ENCODE measurements at places on chromosomes 5 and 9.
A peak's percentile ranks its signal among the peaks of the same experiment; 100 is the strongest.

GRCh38 chr5:129569295-129569694, 109.2 kb downstream of the ADAMTS19 start:
- DNase-seq = no peak

- DNase-seq = no peak
These were observed 121.2 kb upstream of the MAP1B start for GRCh38 chr5:71986101-71986500.

DNA sequence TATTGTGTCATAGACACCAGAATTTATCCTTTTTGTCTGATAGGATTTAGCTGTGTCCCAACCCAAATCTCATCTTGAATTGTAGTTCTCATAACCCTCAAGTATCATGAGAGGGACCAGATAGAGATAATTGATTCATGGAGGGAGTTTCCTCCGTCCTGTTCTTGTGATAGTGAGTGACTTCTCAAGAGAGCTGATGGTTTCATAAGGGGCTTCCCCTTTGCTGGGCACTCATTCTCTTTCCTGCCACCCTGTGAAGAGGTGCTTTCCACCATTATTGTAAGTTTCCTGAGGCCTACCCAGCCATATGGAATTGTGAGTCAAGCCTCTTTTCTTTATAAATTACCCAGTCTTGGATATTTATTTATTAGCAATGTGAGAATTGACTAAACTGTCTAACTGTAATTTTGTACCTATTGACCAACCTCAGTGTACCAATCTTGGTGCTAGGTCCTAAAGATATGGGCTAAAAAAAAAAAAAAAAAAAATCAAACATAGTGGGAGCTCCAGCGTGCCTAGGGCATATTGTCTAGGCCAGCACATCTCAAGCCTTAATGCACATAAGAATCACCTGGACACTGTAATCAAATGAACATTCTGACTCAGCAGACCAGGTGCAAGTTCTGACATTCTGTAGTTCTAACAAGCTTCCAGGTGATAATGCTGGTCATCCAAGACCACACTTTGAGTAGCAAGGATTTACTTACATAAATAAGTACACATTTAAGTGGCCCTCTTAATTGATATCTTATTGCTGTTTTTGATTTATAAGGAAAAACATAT, 30.5 kb downstream of the ST8SIA4 start:
- DNase-seq = no peak

DNA sequence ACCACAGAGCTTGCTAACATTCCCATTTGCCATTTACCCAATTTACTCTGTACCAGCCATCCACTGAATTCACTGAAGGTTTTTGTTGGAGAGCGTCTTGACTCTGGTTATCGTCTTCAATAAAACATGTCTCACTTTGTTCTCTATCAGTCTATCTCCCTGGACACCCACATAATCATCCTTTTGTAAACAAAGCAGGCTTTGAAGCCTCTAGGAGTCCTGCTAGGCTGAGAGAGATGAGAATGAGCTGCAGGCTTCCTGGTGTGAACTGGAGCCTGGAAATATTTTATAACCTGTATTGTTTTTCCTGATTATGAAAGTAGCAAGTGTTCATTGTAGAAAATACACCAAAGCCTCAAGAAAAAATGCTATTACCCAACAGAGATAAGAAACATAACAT, 140.6 kb upstream of the ZNF366 start:
- DNase-seq = peak; percentile 63

DNA sequence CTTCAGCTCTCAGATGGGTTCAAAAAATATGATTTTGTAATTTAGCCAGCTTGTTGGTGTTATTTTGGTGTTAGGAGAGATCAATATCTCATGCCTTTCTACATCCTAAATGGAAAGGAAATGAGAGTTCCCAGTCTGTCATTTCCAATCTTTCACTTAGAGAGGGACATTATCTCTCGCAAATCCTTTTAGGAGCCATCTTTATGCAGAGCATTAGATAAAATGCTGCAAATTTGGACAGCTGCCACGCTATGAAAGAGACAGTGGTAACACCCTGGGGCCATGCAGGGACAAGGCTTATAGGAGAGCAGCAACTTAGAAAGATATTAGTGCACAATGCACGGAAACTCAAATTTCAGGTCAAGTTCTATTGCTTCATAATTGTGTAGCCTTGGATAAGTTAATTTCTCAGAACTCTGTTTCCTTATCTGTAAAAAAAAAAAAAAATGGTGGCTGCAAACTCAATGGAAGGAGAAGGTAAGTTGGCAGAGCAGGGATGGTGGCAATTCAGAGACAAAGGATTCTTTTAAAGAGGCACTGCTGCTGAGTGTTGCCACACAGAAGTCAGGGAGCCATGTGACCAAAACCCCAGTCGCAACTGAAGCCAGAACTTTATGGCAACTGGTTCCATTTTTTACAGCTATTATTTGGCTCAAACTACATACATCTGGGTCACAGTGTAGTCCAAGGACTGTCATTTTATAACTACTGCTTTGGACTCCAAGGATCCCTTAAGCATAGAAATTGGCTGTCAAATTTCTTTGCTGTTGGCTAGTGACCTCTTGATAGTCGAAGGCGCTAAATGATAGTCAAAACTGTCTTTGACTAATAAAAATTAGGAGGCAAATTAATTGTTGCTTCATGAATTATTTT, 210.2 kb downstream of the FRMD3 start:
- DNase-seq = peak; percentile 41

DNA sequence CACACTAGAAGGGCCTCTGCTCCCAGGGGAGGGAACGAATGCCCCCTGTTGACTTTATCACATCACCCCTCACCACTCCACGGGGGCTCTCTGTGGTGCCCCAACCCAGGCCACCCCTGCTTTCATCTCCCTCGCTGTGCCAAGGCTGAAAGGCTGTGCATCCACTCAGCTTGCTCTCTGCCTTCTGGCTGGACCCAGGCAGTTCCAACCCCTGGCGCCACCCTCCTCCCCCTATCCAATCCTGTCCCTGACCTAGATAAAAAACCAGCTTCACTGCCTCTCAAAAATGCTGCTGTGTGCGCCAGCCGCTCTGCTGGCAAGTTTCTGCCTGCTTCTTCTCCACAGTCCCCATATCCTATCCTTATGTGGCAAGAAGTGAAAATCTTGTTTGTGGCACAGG, 22.4 kb upstream of the CORO2A start:
- no peak for DNase-seq

DNA sequence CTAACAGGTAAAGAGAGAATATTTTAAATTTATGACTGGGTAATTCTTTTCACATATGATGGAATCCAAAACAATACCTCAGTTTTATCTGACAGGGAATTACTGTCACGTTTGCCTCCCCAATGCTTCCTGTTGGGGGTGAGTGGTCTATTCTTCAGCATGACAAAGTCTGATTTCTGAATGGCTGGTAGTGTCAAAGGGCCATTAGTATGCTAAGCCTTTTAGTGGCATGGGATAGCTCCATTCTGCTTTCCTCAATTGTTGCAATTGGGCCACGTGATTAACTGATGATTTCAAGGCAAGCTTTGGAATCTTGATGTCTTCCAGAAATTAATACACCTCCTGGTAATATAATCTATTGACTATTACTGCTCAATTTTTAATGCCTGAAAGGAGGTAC, 14.7 kb upstream of the NDUFS4 start:
- no peak for DNase-seq

GRCh38 chr5:152477536-152477935, 72.5 kb upstream of the NMUR2 start:
- DNase-seq = no peak

- peak; percentile 10 for DNase-seq
These were observed 681.8 kb downstream of the SEMA5A start for GRCh38 chr5:8864053-8864452.

DNA sequence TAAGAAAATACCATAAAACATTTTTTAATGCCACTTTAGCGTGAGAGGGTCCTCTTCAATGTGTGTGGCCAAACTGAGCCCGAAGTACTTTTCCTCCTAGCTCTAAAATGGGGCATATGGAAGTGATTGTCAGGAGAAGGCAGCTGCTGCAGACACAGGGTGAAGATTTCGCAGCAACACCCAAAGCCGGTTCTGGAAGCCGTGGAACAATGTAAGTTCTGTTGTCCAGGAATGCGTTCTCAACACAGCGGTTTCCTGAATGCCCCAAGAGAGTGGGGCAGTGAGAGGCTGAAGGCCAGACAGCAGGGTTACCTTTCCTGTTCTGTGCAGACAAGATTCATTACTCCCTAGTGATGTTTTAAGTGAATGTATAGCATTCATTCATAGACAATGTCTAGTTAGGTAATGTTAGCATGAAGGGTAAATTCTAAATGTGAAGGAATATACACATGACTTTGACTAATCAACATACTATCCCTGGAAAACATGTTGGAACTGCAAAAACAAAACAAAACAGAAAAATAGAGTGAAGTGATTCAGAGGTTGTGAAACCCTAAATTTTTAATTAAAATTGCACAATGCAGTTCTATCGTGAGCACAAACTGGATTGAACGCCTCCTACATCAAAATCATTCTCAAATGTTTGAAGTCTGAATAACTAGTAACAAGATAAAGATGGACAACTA, 197.0 kb upstream of the SEMA6A start:
- peak; percentile 62 for DNase-seq

GRCh38 chr5:147805030-147805454, 22.5 kb upstream of the JAKMIP2 start:
- DNase-seq = no peak

GRCh38 chr5:67293226-67293625, 96.6 kb upstream of the CD180 start:
- DNase-seq = no peak

DNA sequence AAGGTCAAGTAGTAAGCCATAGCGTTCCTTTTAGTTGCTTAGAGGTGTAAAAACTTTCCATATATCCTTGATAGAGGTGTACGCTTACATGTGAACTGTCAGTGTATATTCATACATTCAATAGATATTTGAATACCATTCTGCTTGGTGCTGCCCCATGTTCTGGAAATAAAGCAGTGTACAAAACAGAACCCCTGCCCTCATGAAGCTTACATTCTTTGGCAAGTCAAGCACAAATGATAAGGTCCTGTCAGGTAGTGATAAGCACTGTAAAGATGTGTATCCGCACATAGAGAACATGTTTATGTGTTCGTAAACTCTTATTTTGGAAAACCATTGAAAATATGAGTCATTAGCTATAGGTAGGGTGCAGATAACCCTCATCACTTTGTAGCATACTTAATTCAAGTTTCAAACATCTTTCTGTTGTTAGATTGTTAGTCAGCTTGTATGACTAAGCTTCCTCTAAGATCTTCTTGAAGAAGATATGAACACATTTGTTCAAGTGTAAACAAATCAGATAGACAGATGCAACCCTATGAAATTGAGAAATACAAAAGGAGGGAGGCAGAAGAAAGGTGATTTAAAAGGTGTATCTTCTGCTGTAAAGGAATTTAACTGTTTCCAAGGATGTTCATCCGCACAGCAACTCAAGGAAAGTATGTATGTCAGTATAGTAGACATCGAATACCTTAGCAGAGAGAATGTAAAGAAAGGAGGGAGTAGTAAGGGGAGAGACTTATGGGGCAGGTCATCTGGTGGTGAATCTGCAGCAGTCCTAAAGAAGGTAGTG, 1.6 kb downstream of the GTF3C4 start:
- no peak for DNase-seq

DNA sequence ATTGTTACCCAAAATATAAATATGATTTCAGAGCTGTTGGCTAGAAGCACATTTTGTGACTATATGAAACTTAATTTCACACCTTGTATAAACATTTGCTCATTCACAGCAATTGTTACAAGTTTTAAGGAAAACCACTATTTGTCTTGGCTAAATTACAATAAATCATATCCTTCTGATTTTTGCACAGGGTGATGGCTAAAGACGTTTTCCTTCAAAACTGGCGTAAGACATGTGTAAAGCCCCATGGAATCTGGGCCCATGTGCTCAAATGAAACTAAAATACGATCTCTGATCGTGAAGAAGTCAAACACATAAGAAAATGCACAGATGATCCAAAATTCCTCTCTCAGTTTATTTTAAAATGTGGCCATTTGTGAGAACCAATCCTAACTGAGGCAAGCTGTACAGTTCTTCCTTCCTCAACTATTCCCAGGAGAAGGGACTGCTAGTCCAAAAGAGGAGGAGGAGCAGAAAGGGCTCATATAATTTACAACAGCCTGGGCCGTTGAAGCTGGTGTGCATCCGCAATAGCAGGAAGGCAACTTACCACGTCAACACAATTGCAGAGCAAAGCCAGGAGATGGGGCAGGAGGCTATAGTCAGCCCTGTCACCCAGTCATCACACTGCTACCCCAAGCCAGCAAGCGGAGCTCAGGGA, 98.4 kb downstream of the MED27 start:
- no peak for DNase-seq

DNA sequence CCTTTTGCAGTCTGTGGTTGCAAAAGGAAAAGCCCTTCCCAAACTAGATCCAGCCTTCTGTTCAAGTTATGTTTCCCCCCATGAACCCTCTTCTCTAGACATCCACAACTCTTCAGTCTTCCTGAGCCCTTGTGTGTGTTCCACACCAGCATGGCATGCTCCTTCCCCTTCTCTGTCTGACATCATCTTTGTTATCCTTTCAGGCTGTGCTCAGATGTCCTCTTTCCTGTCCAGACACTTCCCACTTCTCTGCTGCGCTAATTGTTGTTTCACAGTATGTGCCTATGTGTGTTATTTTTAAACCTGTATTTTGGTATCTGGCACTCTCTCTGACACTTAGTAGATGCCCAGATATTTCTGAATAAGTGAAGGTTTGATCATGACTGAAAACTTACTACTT, 38.2 kb downstream of the FOCAD start:
- no peak for DNase-seq

- DNase-seq = no peak
These were observed 265.0 kb downstream of the TRPM3 start for GRCh38 chr9:70856411-70856810.

- DNase-seq = no peak
These were observed 493.7 kb downstream of the ENC1 start for GRCh38 chr5:74146796-74147195.

DNA sequence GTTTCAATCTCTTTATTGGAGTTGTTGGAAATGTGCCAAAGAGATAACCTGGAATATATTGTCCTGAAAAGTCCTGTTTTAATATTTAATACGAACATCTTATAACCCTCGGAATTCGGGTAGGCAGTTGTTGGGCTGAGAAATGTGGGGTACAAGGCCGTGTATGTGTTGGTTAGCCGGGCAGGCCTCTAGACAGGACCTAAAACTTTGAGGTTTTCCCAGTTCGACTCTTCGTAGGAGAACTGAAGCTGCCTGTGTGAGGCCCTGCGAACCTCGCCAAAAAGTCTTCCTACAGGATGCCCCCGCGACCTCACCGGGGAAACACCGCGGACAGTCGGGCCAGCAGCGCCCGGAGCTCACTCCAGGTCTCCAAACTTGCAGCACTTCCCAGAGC, 583 bp upstream of the TJP2 start:
- DNase-seq = no peak

All from COLO829 (cell line).